ENCODE measurements at places on chromosomes 4 and X. TPM values are rescaled to one million over a fixed set of nuclear protein-coding genes. Genes with fewer than 3 reads are reported as not detected.

PCDH10 gene
- not detected for total RNA-seq

GRCh38 chr4:38084877-38085711, 124.9 kb downstream of the PTTG2 start:
- H3K4me3 ChIP-seq, result no peak overlapping the region
- H3K27ac ChIP-seq, result no peak overlapping the region
- no peaks in the 10 kb centered on the region for H3K27me3 ChIP-seq
- H3K4me1 ChIP-seq, result no peaks in the 10 kb centered on the region
- DNase-seq, result no peak

DNA sequence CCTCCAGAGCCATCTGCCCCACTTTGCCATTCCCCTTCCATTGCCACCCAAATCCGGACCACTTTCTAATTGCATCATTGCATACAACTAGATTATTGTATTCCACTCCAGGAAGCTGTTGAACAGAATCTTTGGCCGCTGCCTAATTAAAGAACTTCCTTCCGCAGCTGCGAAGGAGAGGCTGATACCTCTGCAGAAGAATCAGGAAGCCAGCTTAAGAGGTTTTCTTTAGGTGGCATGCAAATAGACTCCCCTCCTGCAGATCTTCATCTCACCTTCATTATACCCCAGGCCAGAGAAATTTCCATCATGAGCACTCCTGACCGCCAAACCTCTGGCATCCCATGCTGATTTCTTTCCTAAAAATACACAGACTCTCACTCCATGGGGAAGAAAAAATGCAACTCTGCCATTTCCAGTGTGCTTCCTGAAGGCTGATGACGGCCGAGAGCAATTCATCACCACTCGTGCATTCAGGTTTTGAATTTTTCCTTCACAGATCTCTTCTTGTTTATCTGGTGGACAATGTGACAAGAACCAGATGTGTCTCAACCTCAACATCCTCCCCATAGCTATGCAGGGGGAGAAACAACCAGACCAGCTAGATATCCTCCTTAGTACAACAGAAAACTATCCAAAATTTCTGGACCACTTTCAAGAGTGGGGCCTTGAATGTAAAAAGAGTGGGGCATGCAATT, 31.2 kb downstream of the LGI2 start:
- no peak overlapping the region for H3K4me3 ChIP-seq
- no peak for DNase-seq
- H3K27me3 ChIP-seq, result no peaks in the 10 kb centered on the region
- H3K36me3 ChIP-seq, result no peaks in the 10 kb centered on the region
- peaks cover 4% of the 10 kb centered on the region for H3K4me1 ChIP-seq
- H3K27ac ChIP-seq, result no peak overlapping the region

DNA sequence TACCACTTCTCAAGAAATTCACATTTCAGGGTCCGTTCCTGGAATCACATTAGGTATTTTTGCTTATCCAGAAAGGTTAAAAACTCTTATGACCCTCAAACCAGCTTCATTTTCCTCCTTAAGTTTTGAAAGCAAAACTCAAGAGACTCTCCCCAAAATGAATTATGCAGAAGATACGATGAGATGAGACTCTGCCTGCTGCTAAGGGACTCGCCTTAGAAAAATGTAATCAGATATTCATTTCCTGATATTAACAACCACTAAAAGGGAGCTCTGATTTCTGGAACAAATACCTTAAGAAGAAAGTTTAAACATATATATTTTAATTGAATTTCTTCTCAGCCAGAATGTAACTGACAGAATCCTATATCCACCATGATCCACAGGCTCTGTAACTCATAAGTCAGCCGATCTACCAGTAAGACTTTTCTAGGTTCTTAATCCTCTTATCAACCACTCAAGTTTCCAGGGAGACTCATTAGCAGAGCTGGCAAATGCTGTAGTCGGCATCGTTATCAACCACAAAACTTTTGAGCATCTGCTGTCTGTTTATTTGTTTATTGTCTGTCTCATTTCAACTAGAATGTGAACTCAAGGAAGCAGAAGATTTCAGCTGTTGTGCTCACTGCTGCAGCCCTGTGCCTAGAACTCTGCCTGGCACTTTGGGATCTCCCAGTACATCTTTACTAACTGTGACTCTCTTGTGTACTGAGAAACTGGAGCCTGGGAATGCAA, 112.5 kb downstream of the LDB2 start:
- H3K27ac ChIP-seq, result no peak overlapping the region
- no peaks in the 10 kb centered on the region for H3K4me1 ChIP-seq
- H3K36me3 ChIP-seq, result no peaks in the 10 kb centered on the region
- no peak for DNase-seq
- no peaks in the 10 kb centered on the region for H3K27me3 ChIP-seq

Data from natural killer cell (primary cell).